ENCODE measurements at places on chromosomes 7 and 10.

DNA sequence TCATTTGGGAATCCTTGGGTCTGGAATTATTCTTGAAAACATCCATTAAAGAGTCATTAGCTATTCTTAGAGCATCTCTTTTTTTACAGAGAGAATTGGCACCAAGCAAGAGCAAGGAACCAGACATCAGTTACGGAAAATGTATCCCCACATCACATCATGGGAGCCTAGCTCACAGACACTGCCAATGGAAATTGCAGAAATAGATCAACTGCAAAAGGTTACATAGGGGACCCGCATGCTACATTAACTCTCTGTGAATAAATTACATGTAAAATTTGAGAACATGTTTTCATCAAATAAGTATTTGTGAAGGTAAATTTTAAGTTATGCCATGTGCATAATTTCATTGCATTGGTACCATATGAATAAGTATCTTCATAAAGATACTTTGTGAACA is 224.8 kb downstream of the ZNF248 start:
- no peak for DNase-seq

- no peak for DNase-seq
Measured at GRCh38 chr10:109427411-109427810, 495.9 kb downstream of the XPNPEP1 start.

DNA sequence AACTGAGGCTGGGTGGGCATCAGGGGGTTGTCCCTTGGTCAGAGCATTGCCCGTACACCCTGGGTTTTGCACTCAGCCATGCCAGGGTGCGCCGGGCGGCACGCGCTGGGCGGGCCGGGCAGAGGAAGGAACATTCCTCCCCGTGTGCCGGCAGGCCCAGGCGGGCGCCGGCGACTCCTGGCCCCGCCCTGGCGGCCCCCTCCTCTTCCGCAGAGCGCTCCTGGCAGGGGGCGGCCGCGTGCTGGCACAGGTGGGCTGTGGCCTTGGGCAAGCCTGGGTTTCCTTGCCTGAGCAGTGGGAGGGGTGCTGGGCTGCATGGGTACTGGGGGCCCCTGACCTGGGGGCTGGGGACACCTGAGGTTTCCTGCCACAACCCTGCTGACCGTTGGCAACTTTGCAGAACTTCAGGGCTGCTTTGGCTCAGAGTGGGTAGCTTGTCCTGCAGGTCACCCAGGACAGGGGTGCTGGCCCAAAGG is 3.9 kb downstream of the LFNG start:
- no peak for DNase-seq

- no peak for DNase-seq
Measured at GRCh38 chr10:27531336-27531847, 27.3 kb downstream of the RAB18 start.

DNA sequence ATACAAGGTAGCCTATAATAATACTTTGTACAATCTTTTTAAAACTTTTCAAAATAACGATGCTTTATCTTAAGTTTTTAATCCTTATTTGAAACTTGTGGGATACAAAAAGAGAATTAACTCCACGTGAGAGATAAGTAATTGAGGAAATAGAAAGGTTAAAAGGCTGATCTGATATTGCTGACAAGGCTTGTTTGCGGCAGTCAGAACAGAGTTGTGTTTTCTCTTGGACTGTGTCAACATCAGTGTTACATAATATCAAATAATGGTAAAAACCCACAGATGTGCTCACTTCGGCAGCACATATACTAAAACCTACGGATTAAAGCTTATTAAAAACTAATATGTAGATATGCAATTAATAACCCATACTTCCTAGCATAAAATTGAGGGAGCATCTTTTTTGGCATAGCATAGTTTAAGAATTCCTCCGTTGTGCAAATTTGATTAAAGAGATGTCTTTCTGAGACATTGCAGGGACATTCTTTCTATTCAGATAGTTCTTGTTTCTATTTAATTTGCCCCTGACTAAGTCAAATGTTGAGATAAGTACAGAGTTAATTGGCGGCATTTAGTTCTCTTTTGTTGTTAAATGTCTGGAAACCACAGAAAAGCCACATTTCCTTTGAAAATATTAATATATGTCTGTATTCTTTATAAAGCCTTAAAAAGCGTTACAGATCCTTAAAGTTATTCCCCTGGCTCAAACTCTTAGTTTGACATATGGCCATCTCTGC is 63.3 kb downstream of the FAM185A start:
- no peak for DNase-seq

DNA sequence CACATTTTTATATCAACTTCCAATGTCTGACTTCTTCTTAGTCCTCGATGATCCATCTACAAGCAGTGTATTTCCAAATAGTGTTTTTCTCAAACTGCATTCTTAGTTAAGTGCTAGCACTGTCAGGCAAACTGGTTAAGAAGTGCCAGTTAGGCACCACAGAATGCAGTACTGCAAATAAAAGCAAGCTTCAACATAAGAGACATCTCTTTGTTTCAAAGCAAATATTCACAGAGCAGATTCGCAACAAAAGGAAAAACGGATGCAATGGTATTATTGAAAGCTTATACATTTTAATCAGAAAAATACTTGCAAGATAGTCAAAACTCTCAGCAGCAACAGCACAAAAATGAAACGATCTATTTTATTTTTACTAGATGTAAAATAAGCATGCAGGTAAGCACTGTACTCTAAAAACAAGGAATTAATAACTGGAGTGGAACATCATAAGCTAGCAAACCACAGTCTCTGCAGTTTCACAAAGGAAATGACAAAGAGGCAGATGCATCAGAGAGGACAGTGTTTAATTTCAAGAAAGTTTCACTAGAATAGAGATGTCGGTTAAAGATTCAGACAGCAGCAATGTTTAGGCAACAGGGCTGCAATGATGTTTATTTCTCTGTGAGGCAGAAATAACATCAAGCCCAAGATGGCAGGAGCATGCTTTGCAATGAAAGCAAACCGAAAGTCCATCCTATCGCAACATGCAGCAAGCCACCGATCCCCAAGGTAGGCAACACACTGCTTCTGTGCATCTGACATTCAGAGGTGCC is 82.0 kb downstream of the FGFR2 start:
- DNase-seq = no peak

- no peak for DNase-seq
Measured at GRCh38 chr7:128796327-128796726, 4.6 kb downstream of the CCDC136 start.

DNA sequence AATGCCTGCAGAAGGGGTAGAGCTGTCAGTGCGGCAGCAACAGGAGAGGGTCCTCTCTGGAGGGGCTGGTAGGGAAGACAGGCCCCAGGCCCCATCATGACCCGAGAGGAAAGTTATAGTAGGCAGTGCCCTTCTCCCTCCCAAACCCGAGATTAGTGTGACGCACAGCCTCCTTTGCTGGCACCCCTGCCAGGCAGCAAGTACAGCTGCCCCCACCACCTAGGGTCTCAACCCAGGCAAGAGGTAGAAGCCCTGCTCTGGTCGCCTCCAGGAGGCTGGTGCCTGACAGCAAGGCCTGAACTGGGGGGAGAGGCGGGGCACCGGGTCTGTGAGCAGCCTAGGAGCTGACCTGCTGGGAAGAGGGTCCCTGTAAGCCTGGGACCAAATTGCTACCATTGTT is 15.5 kb downstream of the LOXL4 start:
- DNase-seq = no peak

GRCh38 chr7:1380231-1380815 is 78.9 kb downstream of the MICALL2 start:
- DNase-seq = no peak

GRCh38 chr10:14382022-14382421 is 51.3 kb upstream of the FRMD4A start:
- DNase-seq = peak; percentile 56

DNA sequence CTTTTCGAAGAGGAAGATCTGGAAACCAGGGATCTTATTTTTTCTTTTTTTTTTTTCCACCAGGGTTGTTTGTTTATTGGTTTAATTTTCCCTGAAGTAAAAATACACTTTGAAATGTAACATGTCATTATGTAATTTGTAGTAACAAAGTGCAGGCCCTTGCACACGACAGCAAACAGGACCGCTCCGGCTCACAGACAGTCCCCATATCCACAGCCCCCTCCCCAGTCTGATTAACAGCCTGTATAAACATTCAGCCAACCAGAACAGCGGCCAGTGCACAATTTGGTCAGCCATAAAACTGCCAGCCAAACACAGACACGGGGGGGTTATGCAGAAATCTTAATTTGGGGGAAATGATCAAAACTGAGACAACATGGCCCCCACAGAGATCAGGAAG is 431.6 kb upstream of the NPVF start:
- DNase-seq = no peak

- DNase-seq = no peak
Measured at GRCh38 chr7:112799448-112800120, 9.4 kb upstream of the TMEM168 start.

DNA sequence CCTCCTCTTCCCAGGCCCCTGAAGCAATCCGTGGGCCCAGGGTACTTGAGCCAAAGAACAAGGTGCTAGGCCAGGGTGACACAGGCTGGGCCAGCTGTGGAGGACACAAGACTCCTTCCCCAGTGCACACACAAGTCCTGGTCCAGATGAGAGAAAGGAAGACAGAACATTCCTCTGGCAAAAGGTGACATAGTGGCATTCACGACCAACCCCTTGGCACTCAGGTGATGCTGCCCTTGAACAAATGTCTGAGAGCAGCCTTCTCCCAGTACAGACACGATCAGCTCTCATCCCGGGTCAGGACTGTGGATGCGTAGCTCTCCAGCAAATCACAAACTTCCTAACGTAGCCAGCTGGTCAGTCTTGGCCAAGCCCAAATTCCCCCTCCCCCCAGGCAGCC is 118.5 kb downstream of the OAT start:
- no peak for DNase-seq

DNA sequence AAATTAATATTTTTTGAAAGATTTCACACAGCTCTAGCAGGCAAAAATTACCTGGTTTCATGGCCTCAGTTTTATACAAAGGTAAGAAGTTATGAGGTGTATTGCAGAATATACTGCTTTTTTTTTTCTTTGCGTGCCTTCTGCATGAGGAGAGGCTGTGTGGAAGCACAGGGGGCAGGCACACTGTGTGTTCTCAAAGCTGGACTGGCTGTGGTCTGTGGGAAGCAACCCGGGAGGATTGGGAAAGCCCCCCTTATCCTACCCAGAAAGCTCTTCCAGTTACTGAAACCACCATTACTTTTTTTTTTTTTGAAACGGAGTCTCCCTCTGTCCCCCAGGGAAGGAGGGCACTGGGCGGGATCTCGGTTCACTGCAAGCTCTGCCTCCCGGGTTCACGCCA is 25.0 kb downstream of the ADARB2 start:
- no peak for DNase-seq

GRCh38 chr10:62224606-62225005 is 44.0 kb downstream of the RTKN2 start:
- DNase-seq = no peak

Measured in stimulated activated CD4-positive, alpha-beta T cell treated with anti-CD3 and anti-CD28 coated beads, Interleukin-12 subunit alpha, Interleukin-12 subunit beta, amount 100 ng/mL, for 24 hours (primary cell).